ELF-1 (cell line): ENCODE measurements at places on chromosomes 6 and 20.

DNA sequence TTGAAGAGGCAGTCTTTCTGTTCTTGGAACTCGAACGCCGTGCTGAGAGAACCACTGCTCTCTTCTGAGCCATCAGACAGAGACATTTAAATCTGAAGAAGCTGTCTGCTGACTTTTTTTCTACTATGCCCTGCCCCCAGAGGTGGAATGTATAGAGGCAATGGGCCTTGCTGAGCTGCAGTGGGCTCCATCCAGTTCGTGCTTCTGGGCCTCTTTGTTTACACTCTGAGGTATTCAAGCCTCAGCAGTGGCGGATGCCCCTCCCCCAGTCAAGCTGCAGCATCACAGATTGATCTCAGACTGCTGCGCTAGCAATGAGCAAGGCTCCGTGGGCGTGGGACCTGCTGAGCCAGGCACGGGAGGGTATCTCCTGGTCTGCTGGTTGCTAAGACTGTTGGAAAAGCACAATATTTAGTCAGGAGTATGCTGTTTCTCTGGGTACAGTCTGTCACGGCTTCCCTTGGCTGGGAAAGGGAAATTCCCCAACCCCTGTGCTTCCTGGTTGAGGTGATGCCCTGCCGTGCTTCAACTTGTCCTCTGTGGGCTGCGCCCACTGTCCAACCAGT is 526.8 kb downstream of the CD109 start:
- DNase-seq: peak; percentile 67

DNA sequence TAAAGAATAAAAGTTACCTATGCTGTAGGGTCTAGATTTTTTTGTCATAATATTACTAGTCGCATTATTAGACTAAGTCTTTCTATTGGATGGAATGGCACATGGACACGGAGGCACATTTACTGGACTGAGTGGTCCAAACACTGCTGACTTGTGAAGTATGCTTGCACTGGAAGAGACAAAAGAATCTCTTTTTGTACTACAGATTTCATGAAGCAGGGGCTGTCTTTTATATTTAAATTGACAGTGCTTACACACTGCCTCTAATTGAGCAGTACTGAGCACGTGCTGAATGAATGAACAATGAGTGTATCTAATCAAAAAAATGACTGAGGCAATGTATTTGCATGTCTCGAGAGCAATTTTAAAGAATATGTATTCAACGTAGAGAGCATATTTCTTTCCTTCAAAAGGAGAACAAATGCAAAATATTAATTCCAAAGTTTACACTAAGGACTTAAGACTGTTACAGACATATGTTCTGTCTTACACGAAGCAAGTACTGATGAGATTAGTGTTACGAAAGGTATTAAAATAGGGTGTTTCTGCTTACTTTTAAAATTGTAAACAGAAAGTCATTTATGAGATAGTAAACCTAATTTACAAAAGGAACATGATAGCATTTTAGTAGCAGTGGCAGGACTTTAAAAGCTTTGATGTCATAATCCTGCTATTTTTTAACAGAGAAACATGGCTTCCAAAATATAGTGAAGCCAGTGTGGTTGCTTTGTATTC is 8.3 kb downstream of the ELOVL2 start:
- no peak for DNase-seq

GRCh38 chr6:21228876-21229460 is 364.6 kb upstream of the SOX4 start:
- no peak for DNase-seq

DNA sequence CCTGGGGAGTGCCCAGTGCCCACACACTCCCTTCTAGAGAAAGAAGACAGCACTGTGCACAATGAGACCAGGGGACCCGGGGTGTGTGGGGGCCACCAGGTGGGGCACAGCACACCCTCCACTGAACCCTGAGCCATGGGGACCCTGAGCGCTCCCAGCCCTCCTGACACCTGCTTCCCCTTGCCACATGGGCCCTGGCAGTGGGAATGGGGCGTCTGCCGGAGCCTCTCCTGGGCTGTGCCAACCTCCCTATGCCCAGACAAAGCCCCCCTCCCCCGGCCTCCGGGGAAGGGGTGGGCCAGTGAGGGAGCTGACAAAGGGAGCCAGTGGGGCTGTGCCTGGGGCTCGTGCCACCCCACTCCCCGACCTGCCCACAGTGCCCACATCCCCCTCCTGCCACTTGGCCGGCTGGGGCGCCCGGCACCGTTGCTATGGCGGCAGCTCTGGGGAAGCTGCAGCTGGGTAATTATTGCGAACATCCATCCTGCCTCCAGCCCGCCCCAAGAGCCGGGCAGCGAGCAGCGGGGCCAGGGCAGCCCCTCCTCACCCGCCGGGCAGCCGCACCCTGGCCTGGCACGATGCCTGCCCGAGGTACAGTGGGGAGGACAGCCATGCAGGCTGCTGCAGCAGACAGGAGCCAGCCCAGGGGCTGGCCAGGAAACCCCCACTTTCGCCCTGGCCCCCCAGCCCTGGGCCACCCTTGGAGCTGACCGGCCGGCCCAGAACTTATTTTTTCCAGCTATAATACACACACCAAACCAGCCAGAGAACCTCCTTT is 41.9 kb upstream of the NOL4L start:
- no peak for DNase-seq

- DNase-seq: no peak
Observed at GRCh38 chr6:169707772-169708171, 5.8 kb downstream of the C6orf120 start.

GRCh38 chr6:125217369-125217768 is 63.8 kb downstream of the TPD52L1 start:
- DNase-seq: no peak
